ENCODE measurements at places on chromosomes 11 and 22.

- no peak for DNase-seq
Measured at GRCh38 chr11:76172583-76172982, 33.7 kb downstream of the WNT11 start.

- DNase-seq: no peak
Measured at GRCh38 chr11:32584921-32585320, 1.3 kb downstream of the EIF3M start.

DNA sequence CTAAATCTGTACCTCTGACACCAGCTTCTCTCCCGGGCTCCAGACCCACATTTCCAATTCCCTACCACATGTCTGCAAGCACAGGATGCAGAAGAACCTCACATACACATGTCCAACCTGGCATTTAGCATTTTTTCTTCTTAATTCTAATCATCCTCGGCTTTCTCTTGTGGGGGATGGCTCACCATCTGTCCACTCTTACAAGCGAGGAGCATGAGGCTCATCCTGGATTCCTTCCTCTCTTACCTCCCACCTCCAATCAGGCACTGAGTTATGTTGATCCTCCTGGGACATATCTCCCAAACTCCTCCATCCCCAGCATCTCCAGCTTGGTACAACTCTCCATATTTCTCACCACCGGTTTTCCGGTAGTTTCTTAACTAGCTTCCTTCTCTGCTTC, 149.8 kb upstream of the LARGE1 start:
- DNase-seq: no peak

DNA sequence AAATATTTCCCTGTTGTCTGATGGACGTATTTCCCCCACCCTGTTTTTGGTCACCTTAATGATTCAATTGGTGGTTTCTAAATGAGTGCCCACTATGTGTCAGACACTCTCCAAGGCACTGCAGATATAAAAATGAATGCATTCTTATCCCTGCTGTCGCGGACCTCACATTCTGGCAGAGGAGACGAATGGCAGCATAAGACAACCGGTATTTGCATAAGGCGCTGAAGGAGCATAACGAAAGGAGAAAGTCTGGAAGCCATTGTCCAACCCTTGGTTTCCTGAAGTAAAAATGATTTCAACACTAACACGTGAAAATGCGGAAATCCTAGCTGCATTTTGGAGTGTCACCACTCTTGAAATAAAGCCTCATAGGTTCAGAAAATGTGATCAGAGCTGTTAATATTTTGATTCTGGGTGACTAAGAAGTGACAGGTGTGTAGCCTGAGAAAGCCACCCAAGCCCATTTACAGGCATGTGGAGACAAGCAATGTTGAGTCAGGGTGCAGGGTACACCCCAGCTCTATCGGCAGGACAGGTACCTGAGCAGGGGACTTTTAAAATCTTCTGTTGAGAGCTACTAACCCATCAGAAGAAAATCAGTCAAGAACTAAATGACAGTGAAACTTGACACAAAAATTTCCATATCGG, 10.1 kb upstream of the GAB2 start:
- no peak for DNase-seq

DNA sequence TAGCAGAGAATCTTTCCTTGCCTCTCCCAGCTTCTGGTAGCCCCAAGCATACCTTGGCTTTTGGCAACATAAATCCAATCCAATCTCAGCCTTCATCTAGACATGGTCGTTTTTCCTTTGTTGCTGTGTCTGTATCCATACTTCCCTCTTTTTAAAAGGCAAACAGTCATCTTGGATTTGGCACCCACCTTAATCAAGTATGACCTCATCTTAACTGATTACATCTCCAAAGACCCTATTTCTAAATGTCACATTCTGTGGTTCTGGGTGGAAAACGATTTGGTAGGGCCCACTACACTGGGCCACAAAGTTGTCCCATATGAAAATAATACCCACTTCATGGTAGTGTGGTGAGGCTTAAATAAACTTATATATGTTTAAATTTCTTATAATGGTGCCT, 852 bp downstream of the BUD13 start:
- no peak for DNase-seq
